ENCODE measurements at places on chromosomes 3 and 15. TPM values are rescaled to one million over a fixed set of nuclear protein-coding genes. Genes with fewer than 3 reads are reported as not detected.

DNA sequence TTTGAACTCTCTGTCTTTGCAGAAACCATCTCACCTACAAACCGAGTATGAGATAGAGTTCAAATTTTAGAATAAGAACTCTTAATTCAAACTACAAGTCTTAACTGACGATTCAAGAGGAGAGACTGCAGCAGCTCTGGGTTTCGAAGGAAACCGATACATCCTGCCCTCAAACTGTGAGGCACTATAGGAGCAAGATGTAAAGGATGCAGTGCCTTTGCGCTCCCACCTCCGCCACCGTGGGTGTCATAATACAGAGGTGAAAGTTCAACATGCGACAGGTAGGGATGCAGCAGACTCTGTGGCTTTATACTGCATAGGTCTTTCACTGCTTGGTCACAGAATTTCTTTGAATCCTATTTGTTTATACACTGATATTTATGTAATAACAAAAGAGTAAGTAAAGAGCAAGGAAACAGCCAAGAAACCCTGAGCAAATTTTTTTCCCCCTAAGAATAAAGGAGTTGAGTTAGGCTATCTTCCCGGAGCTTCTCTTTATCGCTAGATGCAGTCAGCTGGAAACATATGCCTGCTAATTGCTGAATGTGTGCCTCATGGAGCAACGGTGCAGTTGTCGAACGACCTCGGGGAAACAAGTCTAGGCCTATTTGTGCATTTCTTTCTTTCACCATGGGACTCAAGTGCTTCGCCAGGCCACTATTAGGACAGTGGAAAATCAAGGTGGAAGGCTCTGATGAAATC is 1097.6 kb upstream of the CFAP20DC start:
- DNase-seq = no peak

DNA sequence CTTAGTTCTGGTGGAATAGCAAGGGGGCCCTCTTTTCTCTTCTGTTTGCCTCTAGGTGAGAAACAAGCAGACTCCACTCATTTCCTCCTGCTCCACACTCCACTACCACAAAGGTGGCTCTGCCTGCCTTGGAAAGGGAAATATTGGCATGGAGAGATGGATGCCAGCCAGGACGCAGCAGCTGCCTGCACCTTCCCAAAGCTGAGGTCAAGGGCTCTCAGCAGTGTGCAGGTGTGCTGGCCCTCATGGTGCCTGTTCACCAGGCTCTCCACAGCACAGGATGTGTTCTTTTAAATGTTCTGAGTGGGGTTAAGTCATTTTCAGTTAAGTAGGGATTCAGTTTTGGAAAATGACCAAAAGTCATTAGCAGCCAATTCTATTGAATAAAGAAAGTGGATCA is 211.2 kb upstream of the STRIT1 start:
- DNase-seq = no peak

GRCh38 chr3:2944628-2945027 is 165.5 kb downstream of the IL5RA start:
- no peak for DNase-seq

The FEZF2 gene
- polyA plus RNA-seq = not detected

DNA sequence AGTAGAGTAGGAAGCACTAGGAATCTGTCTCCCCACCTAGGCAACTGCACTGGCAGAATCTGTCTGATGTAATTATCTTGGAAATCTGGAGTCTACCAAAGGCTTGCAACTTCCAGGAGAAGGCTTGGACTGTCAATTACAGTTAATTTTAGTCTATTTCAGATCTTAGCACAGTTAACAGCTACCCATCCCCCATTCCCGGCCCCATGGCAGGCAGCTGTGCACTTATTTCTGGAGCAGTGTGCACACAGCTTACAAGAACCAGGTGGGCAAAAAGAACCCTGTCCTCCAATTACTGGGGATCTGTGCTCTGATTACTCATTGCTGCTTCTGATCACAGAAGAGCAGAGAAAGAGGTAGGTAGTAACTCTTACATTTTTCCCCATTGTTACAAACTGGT is 12.3 kb upstream of the CDAN1 start:
- no peak for DNase-seq

DNA sequence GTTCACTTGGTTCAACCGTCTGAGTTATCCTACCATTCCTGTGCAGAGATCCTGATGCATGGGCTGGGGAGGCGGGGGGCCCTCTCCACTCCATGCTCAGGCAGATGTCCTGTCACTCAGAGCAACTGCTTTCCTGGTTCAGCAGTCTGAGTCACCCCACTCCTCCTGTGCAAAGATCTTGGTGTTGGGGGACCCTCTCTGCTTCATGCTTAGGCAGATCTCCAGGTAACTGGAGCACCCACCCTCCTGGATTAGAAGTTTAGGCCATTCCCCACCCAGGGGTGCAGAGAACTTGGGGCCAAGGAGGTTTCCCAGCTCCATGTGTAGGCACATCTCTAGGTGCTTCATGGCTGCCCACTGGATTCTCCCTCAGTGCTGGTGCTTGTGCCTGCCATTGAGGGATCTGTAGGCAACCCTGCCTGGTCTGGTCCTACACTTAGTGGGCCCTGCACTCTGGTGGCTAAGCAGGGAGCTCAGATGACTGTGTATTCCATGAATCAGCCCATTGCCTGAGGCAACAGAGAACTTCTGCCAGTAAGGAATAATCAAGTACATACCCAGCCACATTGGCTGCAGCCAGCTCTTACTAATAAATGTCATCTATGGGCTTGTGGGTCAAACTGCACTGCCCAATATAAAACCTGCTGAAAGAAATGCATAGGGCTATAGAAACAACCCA is 465.4 kb upstream of the THBS1 start:
- no peak for DNase-seq

GRCh38 chr15:70374096-70374495 is 276.4 kb upstream of the TLE3 start:
- DNase-seq = no peak

The PATL2 gene
- polyA plus RNA-seq = 0.73 TPM

- DNase-seq = no peak
Measured at GRCh38 chr3:122973893-122974615, 53.5 kb downstream of the SEMA5B start.

- DNase-seq = no peak
Measured at GRCh38 chr3:196016485-196016884, 65.4 kb downstream of the TFRC start.

DNA sequence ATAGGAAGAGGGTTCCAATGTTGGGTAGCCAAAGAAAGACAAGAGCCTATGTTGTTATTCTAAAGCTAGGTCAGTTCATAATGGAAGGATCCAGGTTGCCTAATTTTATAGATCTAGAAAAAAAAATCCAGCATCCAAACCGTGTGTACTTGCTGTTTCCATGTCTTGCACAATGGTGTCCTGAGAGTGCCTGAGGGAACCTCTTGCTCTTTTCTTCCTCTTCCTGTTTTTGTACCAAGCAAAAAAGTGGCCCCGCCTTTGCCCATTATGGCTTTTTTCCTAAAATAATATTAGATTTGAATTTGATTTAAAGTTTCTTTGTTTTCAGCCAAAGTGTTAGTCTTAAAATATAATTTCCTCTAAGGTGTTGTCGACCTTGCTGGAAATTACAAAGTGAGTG is 224.4 kb downstream of the RYR3 start:
- DNase-seq = no peak

The SH2D7 gene
- polyA plus RNA-seq = not detected

DNA sequence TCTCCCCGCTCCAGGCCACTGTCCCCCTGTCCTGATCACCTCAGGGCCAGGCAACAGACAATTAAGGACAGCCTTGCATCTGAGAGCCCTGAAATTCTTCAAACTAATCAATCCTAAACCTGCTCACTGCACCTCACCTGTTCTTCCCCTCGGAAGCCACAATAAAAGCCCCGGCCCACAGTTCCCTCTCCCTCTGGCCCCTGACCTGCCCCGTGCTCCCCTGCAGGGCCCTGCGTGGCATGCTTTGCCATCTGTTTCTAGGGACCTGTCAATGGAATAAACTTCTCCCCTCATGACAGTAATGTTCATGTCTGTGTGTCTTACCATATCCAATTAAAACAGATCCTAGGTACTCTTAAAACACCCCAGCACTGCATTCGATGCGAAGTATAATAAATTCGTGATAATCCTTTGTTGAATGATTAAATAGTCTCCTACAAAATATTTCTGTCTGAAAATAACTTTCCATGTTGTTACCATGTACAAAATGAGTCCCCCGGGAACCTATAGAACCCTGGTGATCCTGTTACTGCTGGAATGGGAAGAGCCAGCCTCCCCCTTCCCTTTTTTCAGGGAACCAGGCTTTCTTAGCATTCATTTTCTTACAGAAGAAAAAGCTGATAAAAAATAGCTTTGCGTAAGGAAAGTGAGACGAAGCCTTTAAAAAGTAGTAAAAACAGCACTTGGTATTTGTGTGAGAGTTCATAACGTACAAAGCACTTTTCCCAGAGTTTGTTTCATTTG is 59.0 kb downstream of the ABTB1 start:
- DNase-seq = no peak

- no peak for DNase-seq
Measured at GRCh38 chr3:178505832-178506231, 30.4 kb upstream of the KCNMB2 start.

The DPPA2 gene
- polyA plus RNA-seq = not detected
